Kidney epithelial cell (primary cell): ENCODE measurements at places on chromosomes 1 and 21. TPM values are rescaled to one million over a fixed set of nuclear protein-coding genes. Genes with fewer than 3 reads are reported as not detected.

Gene LCE1C
- not detected in 2 replicates for total RNA-seq

Gene ZFYVE9
- total RNA-seq = 17.1 and 18.4 TPM in 2 replicates

Gene EXOSC10
- 64.1 and 72.6 TPM in 2 replicates for total RNA-seq

Gene ZNF695
- total RNA-seq = 2.2 and 2.9 TPM in 2 replicates

Gene IL19
- not detected in 2 replicates for total RNA-seq

Gene CD1E
- total RNA-seq = not detected in 2 replicates

GRCh38 chr21:31050577-31051157 is 12.4 kb upstream of the KRTAP19-8 start:
- DNase-seq = no peak

DNA sequence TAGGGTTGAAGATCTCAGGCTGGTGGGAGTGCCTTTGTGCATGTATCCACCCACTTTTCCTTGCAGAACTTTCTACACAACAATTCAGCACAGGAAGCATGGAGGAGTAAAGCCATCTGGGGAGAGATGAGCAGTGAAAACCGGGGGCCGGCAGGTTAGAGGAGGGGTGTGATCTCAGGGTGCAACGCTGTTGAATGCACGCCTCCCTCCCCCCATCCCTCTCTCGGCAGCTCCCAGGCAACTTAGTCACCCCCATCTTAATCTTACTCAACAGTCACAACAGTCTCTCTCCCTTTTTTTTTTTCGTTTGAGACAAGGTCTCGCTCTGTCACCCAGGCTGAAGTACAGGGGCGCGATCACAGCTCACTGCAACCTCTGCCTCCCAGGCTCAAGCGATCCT is 16.6 kb upstream of the ABCG1 start:
- no peak for DNase-seq

- no peak for DNase-seq
Observed at GRCh38 chr1:100746542-100746932, 27.0 kb downstream of the VCAM1 start.

DNA sequence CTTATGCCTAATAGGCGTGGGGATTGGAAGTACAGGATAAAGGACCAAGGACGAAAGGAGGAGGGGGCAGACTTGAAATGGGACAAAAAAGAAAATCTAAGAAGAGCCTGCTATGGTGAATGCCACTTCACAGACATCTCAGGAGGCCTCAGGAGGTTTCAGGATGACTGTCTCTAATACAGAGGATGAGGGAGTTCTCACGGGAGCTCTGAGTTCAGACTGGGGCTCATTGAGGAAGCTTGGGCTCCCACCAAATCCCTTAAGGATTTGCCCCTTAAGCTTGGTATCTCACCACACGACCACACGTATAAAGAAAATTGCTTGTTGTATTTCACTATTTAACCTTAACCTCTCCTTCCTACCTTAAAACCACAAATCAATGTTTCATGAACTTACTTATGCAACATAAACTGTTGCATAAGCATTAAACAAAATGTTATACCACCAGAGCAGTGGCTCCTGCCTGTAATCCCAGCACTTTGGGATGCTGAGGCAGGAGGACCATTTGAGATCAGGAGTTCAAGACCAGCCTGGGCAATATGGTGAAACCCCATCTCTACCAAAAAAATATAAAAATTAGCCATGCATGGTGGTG is 12.4 kb downstream of the SLC30A1 start:
- no peak for DNase-seq

DNA sequence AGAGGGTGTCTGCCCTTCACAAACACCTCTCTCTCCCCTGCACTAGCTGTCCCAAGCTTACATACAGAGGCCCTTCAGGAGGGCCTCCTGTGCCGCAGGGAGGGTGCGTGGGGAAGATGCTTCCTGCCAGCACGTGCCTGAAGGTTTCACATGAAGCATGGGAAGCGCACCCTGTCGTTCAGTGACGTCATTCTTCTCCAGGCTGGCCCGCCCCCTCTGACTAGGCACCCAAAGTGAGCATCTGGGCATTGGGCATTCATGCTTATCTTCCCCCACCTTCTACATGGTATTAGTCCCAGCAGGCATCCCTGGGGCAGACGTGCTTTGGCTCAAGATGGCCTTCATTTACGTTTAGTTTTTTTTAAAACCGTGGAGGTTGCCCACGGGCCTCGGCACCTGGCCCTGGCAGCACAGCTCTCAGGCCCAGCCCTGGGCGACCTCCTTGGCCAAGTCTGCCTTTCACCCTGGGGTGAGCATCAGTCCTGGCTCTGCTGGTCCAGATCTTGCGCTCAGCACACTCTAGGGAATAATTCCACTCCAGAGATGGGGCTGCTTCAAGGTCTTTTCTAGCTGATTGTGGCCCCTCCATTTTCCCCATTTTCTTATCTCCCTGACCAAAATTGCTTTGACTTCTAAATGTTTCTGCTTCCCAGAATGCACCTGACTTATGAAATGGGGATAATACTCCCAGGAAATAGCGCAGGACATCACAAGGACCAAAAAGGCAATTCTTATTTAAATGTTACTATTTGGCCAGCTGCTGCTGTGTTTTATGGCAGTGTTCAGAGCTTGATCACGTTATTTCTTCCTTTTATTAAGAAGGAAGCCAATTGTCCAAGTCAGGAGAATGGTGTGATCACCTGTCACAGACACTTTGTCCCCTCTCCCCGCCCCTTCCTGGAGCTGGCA is 6.1 kb downstream of the NPPA start:
- DNase-seq = no peak

DNA sequence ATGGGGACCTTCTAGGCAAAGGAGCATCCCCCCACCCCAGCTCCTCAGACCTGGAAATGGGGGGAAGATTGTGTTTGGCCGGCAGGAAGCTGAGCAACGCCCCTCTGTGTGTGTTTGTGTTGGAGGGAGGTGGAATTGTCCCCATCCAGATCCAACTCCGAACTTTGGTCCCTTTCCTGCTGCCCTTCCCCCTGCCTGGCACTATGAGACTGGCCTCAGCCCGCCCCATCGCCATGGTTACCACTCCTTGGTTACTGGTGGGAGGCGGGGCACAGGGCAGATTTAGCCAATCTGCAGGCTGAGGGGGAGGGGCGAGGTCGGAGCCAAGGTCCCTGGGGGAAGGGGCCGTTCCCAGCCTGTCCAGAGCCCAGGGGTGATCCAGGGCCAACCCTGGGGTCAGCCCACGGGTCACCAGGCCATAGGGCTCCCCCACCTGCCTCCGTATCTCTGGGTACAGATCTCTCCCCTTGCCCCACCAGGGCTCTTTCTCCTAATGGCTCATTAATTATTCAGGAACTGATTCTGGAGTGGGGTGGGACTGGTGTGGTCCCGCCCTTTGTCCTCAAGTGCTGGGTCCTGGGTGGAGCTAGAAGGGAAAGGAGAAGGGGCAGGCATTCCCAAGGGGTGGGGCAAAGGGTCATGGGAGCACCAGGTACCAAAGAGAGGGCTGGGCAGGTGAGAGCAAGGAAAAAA is 15.2 kb downstream of the PTPRF start:
- DNase-seq = no peak

- DNase-seq = no peak
Observed at GRCh38 chr1:101742509-101742908, 254.2 kb downstream of the OLFM3 start.

DNA sequence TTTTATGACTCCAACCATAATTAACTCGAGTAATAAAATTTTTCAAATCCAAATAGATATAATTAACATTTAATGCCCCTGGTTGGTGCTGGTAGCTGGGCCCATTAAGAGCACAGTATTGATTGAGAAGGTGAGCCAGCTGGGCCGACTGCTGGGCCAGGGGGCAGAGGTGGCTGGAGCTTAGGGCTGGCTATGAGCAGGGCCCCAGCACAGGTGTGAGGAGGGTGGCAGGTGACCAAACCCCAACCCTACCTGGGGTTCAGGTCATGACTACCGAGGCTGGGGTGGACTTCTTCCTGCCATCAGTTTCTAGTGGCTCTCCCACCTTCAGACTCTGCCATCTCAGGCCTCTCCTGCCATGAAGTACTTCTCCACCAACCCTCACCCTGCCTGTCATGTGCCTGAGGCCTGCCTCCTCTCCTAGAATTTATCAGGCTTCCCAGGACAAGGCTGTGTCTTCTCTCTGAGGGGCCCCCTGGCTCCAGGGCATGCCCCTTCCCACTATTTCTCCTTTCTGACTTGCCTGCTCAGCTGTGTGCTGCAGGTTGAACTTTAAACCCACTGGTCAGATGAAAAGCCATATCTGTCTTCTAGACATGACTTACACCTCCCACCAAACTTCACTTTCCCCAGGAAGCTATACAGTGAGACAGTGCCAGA is 85.6 kb downstream of the TMEM53 start:
- no peak for DNase-seq

- no peak for DNase-seq
Observed at GRCh38 chr1:186793582-186793927, 35.2 kb upstream of the PLA2G4A start.

- DNase-seq = no peak
Observed at GRCh38 chr1:118075116-118075515, 109.9 kb downstream of the SPAG17 start.

DNA sequence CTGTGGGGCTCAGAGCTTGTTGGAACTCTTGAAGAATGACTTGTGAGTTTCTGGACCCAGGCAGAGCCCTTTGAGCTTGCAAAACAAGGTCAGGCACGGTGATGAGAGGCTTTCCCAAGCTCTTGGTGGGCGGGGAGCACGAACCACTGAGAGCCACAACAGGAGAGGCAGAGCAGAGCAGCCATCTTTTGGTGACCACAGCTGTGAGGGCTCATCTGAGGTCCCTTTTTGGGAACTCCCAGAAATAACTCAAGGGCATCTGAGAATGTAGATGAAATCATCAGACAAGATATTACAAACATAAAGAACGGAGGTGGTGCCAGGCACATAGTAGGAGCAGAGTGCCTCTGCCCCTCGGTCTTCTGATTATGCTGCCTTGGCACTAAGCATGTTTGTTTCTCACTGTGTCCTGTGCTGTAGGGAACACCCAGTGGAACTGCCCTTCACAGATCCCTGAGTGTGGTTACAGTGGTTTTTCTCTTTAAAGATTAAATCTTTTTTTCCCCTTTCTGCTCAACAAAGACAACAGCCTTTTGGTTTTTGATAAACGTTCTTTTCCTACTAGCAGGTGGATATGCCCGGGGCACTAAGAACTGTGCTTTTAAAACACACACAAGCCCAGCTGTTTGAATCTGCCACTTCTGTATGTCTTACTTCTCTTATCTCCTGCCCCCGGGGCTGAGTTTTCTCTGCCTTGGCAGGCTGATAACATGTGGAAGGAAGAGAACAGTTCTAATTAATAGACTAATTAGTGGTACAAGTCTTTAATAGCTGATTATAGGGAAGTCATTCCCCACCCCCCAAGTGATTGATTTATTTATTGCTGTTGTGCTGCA is 37.7 kb downstream of the CD34 start:
- DNase-seq = no peak

- DNase-seq = peak; percentile 94
Observed at GRCh38 chr1:201713086-201713810, 115.7 kb upstream of the IPO9 start.

DNA sequence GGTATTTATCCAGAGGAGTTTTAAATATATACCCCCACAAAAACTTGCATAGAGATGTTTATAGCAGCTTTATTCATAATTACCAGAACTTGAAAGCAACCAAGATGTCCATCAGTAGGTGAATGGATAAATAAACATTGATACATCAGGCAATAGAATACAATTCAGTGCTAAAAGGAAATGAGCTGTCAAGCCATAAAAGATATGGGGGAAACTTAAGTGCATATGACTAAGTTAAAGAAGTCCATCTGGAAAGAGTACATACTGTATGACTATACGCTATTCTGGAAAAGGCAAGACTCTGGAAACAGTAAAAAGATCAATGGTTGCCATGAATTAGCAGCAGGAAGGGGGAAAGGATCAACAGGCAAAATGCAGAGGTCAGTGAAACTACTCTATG is 366.7 kb downstream of the HHIPL2 start:
- DNase-seq = no peak

DNA sequence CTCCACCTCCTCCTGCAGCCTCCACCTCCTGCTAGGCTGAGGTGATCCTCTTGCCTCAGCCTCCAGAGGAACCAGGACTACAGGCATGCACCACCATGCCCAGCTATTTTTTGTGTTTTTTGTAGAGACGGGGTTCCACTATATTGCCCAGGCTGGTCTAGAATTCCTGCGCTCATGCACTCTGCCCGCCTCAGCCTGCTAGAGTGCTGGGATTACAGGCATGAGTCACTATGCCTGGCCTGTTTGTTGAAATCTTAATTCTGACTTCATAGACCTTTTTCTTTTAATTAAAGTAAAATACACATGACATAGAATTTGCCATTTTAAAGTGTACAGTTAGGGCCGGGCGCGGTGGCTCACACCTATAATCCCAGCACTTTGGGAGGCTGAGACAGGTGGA is 42.7 kb downstream of the FAAP20 start:
- no peak for DNase-seq

- no peak for DNase-seq
Observed at GRCh38 chr1:119713749-119714456, 2.2 kb downstream of the PHGDH start.

GRCh38 chr1:70220015-70220414 is 1.2 kb upstream of the SRSF11 start:
- DNase-seq = no peak

- DNase-seq = no peak
Observed at GRCh38 chr1:174079796-174080195, 57.6 kb upstream of the RC3H1 start.

GRCh38 chr1:53617382-53617781 is 121.6 kb downstream of the GLIS1 start:
- no peak for DNase-seq

- no peak for DNase-seq
Observed at GRCh38 chr1:198498103-198498385, 42.4 kb downstream of the ATP6V1G3 start.

DNA sequence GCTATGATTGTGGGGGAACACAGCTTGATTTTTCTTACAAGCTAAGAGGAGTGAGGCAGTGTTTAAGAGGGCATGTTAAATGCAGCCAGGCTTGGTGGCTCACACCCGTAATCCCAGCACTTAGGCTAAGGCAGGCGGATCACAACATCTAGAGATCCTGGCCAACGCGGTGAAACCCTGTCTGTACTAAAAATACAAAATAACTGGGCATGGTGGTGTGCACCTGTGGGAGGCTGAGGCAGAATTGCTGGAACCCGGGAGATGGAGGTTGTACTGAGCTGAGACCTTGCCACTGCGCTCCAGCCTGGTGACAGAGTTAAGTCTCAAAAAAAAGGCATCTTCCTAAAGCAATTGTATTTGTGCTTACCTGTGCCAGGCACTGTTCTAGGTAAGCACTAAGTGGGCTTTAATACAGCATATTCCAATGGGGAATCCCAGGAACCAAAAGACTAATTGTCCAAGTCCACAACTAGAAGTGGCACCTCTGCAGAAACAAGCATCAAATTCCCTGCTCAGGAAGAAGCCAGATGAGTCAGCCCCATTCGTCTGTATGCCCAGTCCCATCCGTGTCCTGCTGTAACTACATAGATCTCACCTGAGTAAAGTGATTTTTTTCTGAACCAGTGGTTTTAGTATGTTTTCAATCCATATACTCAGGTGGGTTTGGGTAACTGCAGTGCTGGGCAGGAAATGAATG is 4.6 kb downstream of the RCC1 start:
- DNase-seq = no peak
